Activated T-helper 1 cell treated with anti-CD3 and anti-CD28 coated beads, Interleukin-12 subunit alpha, Interleukin-12 subunit beta, Interleukin-2, Interleukin-4 antibody, amounts not matched to agents 30 ng/mL and 10 ng/mL and 1 ng/mL, durations not matched to agents 14 hours and 24 hours and 36 hours (primary cell): ENCODE measurements at places on chromosomes 5 and 9. TPM values are rescaled to one million over a fixed set of nuclear protein-coding genes. Genes with fewer than 3 reads are reported as not detected.
A peak's percentile ranks its signal among the peaks of the same experiment; 100 is the strongest.

GRCh38 chr9:69603656-69604055 lies 68.5 kb downstream of the APBA1 start:
- no peak overlapping the region for H3K27ac ChIP-seq
- no peaks in the 10 kb centered on the region for H3K27me3 ChIP-seq
- no peak overlapping the region for H3K4me3 ChIP-seq

DNA sequence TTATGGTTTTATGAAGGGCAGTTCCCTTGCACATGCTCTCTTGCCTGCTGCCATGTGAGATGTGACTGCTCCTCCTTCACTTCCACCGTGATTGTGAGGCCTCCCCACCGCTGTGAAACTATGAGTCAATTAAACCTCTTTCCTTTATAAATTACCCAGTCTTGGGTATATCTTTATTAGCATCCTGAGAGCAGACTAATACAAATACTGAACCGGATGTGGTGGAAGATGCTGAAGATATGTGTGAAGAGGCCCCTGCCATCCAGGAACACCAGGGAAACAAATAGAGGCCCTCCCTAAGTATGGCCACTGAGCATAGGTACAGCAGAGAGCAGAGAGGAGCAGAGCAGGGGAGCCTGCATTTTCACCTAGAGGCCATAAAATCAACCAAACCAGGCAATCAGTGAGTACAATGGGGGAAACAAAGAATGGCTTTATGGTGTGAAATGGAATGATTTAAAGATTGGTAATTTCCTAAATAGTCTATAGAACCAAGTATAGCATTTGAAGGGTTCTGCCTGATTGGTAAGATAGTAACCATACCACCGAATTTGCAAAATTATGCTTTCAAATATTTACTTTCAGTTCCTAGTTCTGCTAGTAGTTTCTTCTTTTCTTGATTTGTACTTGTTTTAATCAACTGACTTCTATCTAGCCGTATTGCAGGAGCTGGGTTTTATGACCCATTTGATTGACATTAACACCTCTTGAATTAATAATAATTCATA lies 421.6 kb downstream of the IRX1 start:
- H3K27ac ChIP-seq, result no peak overlapping the region
- DNase-seq, result no peak
- H3K4me3 ChIP-seq, result no peak overlapping the region
- H3K36me3 ChIP-seq, result no peaks in the 10 kb centered on the region

GRCh38 chr5:108543486-108543885 lies 161.6 kb upstream of the FBXL17 start:
- H3K4me3 ChIP-seq, result no peak overlapping the region
- no peak overlapping the region for H3K27ac ChIP-seq
- DNase-seq, result no peak
- no peaks in the 10 kb centered on the region for H3K36me3 ChIP-seq
- H3K4me1 ChIP-seq, result no peaks in the 10 kb centered on the region

DNA sequence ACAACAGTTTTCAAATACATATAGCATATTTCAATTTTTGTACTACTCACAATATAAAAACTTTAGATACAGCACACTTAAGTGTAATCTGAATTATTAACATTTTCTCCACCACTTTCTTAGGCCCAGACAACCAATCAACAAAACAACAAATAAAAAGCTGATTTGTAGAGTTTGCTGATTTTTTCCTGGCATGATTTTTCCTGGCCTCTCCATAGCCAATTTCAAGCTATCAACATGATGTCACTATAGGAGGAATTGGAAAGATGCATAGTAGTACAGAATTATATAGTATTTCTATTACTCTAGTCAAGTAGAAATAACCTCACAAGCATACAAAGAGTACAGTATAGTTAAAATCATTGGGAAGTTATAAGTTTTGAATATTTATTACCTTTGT lies 35.1 kb upstream of the ADAMTS19 start:
- no peak overlapping the region for H3K4me3 ChIP-seq
- H3K36me3 ChIP-seq, result no peaks in the 10 kb centered on the region
- H3K27me3 ChIP-seq, result no peaks in the 10 kb centered on the region
- H3K4me1 ChIP-seq, result no peaks in the 10 kb centered on the region
- no peak for DNase-seq
- H3K27ac ChIP-seq, result no peak overlapping the region

DNA sequence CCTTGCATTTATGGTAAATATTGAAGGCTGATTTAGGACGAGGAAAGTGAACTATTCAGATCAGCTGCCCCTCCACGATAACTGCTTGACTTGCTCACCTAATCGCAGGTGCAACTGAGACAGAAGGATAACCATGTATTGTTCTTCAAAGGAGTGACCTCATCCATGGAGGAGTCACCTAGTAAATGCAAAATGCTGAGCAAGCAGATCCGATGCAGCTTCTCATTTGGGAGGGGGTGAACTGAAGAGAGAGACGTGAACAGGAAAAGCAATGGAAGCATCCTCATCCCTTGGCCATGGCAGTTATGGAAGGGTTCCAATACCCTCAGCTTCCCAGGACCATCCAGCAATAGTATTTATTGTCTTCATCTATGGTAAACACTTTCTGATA lies 47.5 kb downstream of the RASGRF2 start:
- H3K4me3 ChIP-seq, result peak overlapping the region; percentile 71
- peak overlapping the region; percentile 81 for H3K27ac ChIP-seq
- H3K4me1 ChIP-seq, result peaks cover 54% of the 10 kb centered on the region
- no peaks in the 10 kb centered on the region for H3K27me3 ChIP-seq
- H3K36me3 ChIP-seq, result peaks cover 10% of the 10 kb centered on the region

GRCh38 chr5:8897316-8897715 lies 648.6 kb downstream of the SEMA5A start:
- H3K4me3 ChIP-seq, result no peak overlapping the region
- H3K36me3 ChIP-seq, result no peaks in the 10 kb centered on the region
- no peak for DNase-seq
- no peaks in the 10 kb centered on the region for H3K4me1 ChIP-seq
- H3K27me3 ChIP-seq, result no peaks in the 10 kb centered on the region

DNA sequence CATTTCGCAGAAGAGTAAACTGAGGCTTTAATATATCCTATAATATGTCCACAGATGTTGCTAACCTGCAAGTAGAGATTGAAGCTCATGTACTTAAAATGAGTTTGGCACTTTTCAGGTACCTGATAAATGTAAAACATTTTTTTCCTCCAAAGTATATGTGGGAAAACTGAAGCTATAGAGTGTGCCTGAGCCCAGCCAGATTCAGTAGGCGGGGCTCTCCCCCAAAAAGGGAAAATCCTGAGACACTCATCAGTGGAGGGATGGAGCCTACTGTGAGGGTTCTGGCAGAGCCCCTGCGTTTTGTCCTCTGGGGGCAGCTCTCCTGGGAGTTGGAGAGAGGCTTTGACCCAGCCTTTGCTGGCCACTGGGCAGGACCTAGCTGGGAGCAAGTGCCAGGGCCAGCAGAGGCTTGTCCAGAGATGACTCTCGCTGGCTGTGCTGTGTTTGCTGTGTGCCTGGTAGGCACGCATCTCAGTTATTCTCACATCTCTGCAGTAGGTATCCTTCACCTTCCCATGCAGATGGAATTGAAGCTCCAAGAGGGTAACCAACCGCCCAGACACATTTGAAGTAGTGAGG lies 81.1 kb upstream of the SPRY4 start:
- no peak overlapping the region for H3K4me3 ChIP-seq
- H3K4me1 ChIP-seq, result no peaks in the 10 kb centered on the region
- DNase-seq, result no peak
- H3K27ac ChIP-seq, result no peak overlapping the region
- peaks cover 5% of the 10 kb centered on the region for H3K27me3 ChIP-seq

- peak overlapping the region; percentile 64 for H3K27ac ChIP-seq
- H3K36me3 ChIP-seq, result peaks cover 45% of the 10 kb centered on the region
- DNase-seq, result no peak
- no peaks in the 10 kb centered on the region for H3K27me3 ChIP-seq
These were observed 46.2 kb downstream of the RNF145 start for GRCh38 chr5:159163027-159163700.

DNA sequence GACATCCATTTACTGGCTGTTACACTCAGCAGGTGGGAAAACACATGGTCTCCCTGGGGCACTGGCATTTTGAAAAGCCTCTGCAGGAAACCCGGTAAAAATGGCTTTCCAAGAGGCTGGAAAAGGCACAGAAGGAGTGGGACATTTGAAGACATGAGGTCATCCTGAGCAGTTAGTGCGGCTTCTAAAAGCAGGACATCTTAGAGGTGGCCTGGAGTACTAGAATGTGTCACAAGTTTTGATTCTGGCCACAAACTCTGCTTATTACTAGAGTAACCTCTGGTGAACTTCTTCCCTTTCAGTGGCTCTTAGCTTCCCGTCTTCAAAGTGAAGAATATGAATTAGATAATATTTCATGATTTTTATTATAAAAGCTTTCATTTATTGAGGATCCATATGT lies 423.0 kb upstream of the BRINP1 start:
- no peak for DNase-seq
- no peak overlapping the region for H3K4me3 ChIP-seq
- no peaks in the 10 kb centered on the region for H3K36me3 ChIP-seq
- no peaks in the 10 kb centered on the region for H3K27me3 ChIP-seq
- no peaks in the 10 kb centered on the region for H3K4me1 ChIP-seq
- H3K27ac ChIP-seq, result no peak overlapping the region

DNA sequence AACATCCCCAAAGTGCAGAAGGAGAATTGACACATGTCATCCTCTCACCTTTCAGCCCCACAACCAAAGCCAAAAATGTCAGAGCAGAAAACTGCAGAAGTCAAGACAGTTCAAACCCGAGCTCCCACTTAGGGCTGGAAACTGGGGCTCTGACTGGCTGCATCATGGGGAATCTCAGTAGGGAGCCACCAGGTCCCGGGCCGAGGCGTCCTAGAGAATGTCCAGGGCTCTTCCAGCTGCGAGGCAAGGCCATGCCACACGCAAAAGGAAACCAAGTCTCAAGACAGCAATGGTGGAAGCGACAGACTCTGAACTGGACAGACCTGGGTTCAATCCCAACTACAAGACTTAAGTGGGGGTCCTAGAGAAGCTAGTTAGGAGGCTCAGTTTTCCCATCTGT lies 13.8 kb downstream of the SH3PXD2B start:
- DNase-seq, result no peak
- no peak overlapping the region for H3K27ac ChIP-seq
- no peak overlapping the region for H3K4me3 ChIP-seq
- peaks cover 12% of the 10 kb centered on the region for H3K4me1 ChIP-seq
- H3K27me3 ChIP-seq, result peaks cover 13% of the 10 kb centered on the region

- no peak overlapping the region for H3K27ac ChIP-seq
- H3K4me3 ChIP-seq, result no peak overlapping the region
- peaks cover 7% of the 10 kb centered on the region for H3K27me3 ChIP-seq
- H3K4me1 ChIP-seq, result no peaks in the 10 kb centered on the region
- H3K36me3 ChIP-seq, result no peaks in the 10 kb centered on the region
These were observed 304.4 kb upstream of the IRX4 start for GRCh38 chr5:2187156-2187555.

- H3K36me3 ChIP-seq, result no peaks in the 10 kb centered on the region
- no peaks in the 10 kb centered on the region for H3K4me1 ChIP-seq
- H3K27me3 ChIP-seq, result peaks cover 10% of the 10 kb centered on the region
- no peak overlapping the region for H3K27ac ChIP-seq
These were observed 56.2 kb upstream of the SLC2A8 start for GRCh38 chr9:127340721-127341120.

DNA sequence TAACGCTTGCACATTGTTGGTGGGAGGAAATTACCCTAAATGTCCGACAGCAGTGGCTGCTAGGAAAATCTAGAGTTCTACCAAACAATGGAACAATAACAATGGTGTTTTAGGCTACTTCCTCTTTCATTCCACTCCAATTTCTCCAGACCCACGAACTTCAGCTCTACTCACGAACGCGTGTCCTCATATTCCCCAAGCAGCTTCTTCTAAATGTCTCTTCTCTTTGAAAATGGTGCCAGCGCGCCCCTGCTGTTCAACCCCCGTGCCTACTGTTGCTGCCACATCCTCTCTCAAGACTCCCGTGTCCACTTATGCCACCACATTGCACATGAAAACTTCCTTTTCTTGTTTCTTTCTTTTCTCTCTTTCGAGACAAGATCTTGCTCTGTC lies 25.6 kb downstream of the OR2V2 start:
- H3K36me3 ChIP-seq, result no peaks in the 10 kb centered on the region
- H3K27ac ChIP-seq, result peak overlapping the region; percentile 87
- H3K27me3 ChIP-seq, result peaks cover 46% of the 10 kb centered on the region

DNA sequence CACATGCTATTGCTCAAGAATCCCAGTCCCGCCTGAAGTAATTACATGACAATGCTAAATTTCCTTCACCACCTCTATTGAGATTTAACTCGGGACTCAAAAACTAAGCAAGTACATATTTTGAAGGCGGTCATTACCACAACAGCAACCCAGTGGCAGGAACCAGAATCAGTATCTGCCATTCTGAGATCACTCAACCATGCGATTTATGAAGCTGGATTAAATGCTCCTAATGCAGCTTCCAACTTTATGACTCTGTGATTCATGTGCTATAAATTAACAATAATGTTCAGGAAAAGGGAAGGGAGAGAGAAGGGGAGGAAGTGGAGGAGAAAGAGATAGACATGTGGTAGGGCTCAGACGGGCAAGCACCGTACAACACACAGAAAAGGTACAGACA lies 194.7 kb downstream of the DNAH5 start:
- H3K27me3 ChIP-seq, result no peaks in the 10 kb centered on the region
- H3K36me3 ChIP-seq, result no peaks in the 10 kb centered on the region
- no peak overlapping the region for H3K27ac ChIP-seq
- H3K4me1 ChIP-seq, result no peaks in the 10 kb centered on the region
- no peak for DNase-seq

DNA sequence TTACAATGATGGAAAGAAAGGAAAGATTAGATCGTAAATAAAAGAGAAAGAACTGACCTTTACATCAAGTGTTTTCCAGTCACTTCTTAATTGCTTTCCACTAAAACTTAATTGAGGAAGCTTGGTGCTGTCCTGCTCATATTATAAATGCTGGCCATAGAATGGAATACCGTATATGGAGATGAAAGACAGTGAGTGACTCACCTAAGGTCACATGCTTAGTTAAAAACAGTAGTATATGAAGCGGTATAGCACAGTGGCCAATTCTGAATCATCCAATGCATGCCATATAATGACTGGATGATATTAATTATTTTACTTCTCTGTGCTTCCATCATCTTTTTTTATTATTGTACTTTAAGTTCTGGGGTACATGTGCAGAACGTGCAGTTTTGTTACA lies 482.4 kb upstream of the SGCD start:
- no peaks in the 10 kb centered on the region for H3K4me1 ChIP-seq
- no peak for DNase-seq
- no peaks in the 10 kb centered on the region for H3K36me3 ChIP-seq
- no peak overlapping the region for H3K4me3 ChIP-seq
- no peak overlapping the region for H3K27ac ChIP-seq

- no peak overlapping the region for H3K4me3 ChIP-seq
- H3K4me1 ChIP-seq, result peaks cover 6% of the 10 kb centered on the region
- no peak overlapping the region for H3K27ac ChIP-seq
These were observed 29.7 kb downstream of the GPR21 start for GRCh38 chr9:123063177-123063598.

- no peaks in the 10 kb centered on the region for H3K4me1 ChIP-seq
- H3K27ac ChIP-seq, result no peak overlapping the region
- H3K36me3 ChIP-seq, result no peaks in the 10 kb centered on the region
- DNase-seq, result no peak
- H3K4me3 ChIP-seq, result no peak overlapping the region
These were observed 545.0 kb downstream of the MTRR start for GRCh38 chr5:8413975-8414374.

- H3K36me3 ChIP-seq, result no peaks in the 10 kb centered on the region
- H3K27me3 ChIP-seq, result peaks cover 6% of the 10 kb centered on the region
- H3K4me1 ChIP-seq, result no peaks in the 10 kb centered on the region
- H3K27ac ChIP-seq, result no peak overlapping the region
These were observed 72.0 kb upstream of the C9orf72 start for GRCh38 chr9:27645161-27645840.

The RAI14 gene
- total RNA-seq, result 1.2 and 1.5 TPM in 2 replicates

The NMUR2 gene
- not detected in 2 replicates for total RNA-seq

The CCNO gene
- 0.10 and 0.20 TPM in 2 replicates for total RNA-seq

The KLF9 gene
- 18.1 and 19.0 TPM in 2 replicates for total RNA-seq

The ZFP2 gene
- 0.07 and 0.41 TPM in 2 replicates for total RNA-seq

The PCDHA10 gene
- not detected in 2 replicates for total RNA-seq

The PKD2L2 gene
- not detected in 2 replicates for total RNA-seq

The SPARC gene
- not detected in 2 replicates for total RNA-seq

The HTR1A gene
- total RNA-seq, result not detected in 2 replicates

The ARID3C gene
- total RNA-seq, result 0.23 TPM in 1 of 2 replicates, not detected in the other

The SLC27A6 gene
- total RNA-seq, result not detected in 2 replicates
